ENCODE measurements at places on chromosomes 2 and 18.

GRCh38 chr2:13113002-13113401, 396.3 kb downstream of the TRIB2 start:
- DNase-seq, result no peak

GRCh38 chr18:51006948-51007789, 22.8 kb upstream of the SMAD4 start:
- DNase-seq, result no peak

DNA sequence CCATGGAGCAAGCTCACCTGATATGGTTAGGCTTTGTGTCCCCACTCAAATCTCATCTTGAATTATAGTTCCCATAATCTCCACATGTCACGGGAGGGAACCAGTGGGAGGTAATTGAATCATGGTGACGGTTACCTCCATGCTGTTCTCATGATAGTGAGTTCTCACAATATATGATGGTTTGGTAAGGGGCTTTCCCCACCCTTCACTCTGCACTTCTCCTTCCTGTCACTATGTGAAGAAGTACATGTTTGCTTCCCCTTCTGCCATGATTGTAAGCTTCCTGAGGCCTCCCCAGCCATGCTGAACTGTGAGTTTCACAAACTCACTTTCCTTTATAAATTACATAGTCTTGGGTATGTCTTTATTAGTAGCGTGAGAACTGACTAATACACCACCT, 435.7 kb upstream of the ID2 start:
- no peak for DNase-seq

DNA sequence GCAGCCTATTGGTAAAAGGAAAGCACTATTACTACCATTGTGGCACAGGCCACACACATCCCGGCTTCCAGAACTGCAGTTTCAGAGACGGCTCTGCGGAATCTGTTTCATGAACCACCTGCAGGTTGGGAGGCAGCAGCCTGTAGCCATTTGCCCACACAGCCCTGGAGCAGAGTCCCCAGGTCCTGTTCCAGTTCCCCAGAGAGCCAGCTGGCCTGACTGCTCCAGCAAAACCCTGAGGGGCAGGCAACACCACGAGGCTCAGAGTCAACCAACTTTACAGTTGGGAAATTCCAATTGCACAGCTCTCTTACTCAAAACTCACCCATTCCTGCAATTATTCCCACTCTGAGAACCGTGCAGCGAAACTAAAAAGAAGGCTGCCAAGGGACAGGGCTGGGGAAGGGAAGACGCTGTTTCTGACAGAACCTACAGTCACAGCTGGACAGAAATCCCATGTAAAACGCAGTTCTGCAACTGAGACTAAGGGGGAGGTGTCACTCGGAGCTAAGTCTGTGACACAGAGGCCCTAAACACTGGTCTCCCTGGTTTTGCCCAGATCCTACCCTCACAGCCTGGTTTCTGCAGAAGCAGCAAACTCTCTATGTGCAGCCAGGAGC, 219.4 kb downstream of the TMEM163 start:
- peak; percentile 14 for DNase-seq

- no peak for DNase-seq
Observed at GRCh38 chr2:195477248-195477995, 179.6 kb upstream of the SLC39A10 start.

DNA sequence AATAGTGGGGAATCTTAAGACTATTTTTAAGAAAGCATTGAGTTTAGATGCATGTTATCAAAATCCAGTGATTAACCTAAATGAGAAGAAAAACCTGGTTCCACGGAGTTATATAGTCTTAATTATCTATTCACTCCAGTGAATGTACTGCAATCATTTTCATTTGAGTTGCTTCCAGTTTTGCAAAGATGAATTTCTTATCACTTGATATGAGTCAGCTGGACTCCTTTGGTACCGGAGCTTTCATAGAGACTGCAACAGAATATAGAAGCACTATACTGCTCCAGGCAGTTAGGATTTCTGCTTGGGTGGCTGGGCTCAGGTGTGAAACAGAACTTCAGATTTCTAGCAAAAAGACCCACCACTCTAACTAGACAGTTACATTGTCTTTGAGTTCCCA, 92.2 kb upstream of the NFU1 start:
- DNase-seq, result no peak

GRCh38 chr18:32879497-32879896, 106.7 kb upstream of the KLHL14 start:
- no peak for DNase-seq

- no peak for DNase-seq
Observed at GRCh38 chr2:73897240-73897583, 4.4 kb downstream of the ACTG2 start.

DNA sequence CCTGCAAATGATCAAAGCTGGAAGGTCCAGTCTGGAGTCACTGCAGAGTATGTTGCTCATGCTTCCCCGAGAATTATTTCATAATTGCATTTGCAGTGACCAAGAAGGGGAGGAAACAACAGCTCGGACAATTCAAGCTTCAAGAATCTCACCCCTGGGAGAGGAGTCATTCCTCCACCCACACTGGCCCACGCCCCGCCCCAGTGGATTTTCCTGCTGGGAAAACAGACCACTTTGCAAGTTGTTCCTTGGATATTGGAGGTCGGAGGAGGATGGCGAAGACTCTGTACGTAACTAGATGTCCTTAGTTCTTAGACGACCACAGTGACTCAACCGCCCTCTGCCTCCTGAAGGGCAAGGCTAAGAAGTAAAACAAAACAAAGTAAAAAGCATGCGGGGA, 159.4 kb downstream of the TPO start:
- DNase-seq, result no peak

- DNase-seq, result peak; percentile 13
Observed at GRCh38 chr2:162430323-162430722, 86.4 kb downstream of the GCA start.

DNA sequence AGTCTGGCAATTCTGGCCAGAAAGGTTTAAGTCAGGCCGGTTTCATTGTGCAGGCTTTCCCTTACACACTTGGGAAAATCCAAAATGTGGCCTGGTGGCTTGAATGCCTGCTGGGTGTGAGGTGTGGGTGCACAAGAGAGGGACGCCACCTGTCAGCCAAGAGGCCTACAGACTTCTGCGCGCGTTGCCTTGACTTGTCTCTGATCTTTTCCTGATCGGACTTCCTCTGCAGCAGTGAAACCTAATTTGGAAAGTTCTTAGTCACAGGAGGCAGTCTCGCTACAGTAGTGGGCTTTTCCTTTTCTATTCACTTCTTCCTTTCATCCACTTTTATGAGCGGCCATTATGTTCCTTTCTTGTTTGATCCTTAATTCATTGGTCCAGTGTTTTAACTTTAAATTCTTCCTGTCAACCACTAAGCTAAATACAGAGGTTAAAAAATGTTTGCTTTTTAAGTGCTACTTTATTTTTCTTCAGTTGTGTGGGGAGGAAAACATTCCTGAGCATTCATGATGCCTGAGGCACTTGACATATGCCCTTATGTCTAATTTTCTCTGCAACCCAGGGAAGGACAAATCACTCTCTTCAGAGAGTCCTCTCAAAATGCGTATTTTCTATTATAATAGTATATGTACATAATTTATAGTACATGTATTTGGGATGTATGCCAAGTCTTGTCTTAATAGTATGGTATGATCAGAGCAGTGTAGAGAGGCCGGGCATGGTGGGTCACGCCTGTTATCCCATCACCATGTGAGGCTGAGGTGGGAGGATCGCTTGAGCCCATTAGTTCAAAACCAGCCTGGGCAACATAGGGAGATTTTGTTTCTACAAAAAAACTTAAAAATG, 128.9 kb downstream of the WDSUB1 start:
- DNase-seq, result no peak

DNA sequence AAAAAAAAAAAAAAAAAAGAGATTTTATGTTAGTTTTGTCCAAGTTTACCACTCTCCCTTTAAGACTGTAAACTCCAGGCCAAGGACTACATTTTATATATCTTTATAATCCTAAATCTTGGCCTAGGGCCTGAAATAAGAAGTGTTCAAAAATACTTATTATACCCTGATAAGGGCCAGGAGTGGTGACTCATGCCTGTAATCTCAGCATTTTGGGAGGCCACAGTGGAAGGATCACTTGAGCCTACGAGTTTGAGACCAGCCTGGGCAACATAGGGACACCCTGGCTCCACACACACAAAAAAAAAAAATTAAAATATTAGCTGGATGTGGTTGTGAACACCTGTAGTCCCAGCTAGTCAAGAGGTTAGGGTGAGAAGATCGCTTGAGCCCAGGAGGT, 12.7 kb downstream of the TRIP12 start:
- no peak for DNase-seq

DNA sequence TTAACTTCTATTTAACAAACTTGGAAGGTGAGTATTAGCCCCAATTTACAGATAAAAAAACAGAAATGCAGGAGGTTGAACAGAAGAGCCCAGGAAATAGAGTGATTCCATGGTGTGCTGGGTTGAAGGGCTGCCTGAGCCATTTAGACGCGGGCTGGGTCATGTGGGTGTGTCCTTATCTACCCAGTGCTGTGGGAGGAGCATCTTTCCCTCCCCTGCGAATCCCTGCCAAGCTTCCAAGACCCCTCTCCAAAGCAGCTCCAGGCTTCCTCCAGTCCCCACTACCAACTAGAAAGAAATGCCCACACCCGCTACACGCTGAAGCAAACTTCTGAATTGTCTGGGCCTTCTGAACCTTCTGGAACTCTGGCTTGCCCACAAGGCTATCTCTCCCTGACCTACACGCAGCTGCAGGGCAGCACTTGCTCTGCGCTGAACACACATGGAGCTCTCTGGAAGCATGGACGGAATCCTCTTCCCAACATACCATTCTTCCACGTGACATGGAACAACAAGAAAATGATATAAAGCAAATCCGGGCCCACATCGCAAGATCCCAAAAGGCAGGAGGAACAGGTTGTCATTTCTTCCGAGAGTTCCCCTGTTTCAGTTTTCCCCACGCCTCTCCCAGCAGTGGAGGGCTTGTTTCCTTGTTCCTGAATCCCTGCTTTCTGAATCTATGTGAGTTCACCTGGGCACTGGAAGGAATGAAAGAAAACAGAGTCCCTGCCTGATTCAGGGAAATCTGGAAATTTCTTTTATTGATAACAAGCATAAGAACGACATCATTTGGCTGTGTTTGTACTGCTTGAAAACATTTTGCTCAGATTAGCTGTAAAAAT, 562.7 kb upstream of the ID2 start:
- DNase-seq, result no peak
